ENCODE measurements at places on chromosomes 4 and X. TPM values are rescaled to one million over a fixed set of nuclear protein-coding genes. Genes with fewer than 3 reads are reported as not detected.

TNIP2 gene
- 57.0 TPM for total RNA-seq

CFP gene
- total RNA-seq: 0.74 TPM

EDA2R gene
- total RNA-seq: 1.2 TPM

MAGEA6 gene
- not detected for total RNA-seq

LUZP4 gene
- not detected for total RNA-seq

RTL5 gene
- total RNA-seq: 4.4 TPM

REELD1 gene
- total RNA-seq: 0.74 TPM

MGAT4D gene
- total RNA-seq: not detected

PRKG2 gene
- 0.49 TPM for total RNA-seq

DNA sequence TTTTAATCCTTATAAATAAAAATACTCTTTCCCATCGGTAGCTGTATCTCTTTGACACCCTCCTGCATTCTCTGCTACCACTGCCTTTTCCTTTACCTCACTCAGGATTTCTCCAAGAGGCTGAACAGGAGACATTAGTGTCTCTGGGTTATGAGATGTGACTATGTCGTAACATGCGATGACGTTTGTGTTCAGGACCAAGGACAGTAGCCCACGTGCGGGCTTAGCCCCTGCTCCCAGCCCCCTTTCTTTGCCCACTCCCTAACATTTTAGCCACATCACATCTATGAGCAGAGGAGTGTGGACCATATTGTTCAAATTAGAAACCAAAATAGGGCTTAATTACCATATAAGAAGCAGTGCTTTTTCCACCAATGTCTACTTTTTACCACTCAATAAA, 369.3 kb downstream of the FBXW7 start:
- H3K4me1 ChIP-seq: no peaks in the 10 kb centered on the region
- H3K27me3 ChIP-seq: no peaks in the 10 kb centered on the region
- no peaks in the 10 kb centered on the region for H3K36me3 ChIP-seq
- no peak overlapping the region for H3K27ac ChIP-seq

DNA sequence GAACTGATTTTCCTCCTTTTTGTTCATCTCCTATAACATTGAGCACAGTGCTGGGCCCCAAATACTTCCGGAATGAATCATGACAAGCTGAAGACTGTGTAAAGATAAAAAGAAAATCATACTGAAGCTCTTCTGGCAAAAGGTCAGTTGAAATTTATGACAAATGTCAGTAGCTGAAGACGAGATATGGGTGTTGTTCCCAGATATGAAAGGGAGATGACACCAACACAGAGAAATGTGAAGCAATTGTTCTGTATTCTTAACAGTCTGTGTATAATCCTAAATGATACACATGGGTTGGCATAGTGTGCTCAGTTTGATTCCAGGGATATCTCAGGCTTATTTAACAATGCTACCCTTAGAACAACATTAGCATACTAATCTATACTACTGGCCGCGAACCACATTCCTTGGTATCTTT, 170.5 kb upstream of the PITX2 start:
- no peak overlapping the region for H3K4me3 ChIP-seq
- DNase-seq: no peak
- H3K27me3 ChIP-seq: no peaks in the 10 kb centered on the region
- no peaks in the 10 kb centered on the region for H3K4me1 ChIP-seq
- H3K36me3 ChIP-seq: no peaks in the 10 kb centered on the region
- no peak overlapping the region for H3K27ac ChIP-seq

DNA sequence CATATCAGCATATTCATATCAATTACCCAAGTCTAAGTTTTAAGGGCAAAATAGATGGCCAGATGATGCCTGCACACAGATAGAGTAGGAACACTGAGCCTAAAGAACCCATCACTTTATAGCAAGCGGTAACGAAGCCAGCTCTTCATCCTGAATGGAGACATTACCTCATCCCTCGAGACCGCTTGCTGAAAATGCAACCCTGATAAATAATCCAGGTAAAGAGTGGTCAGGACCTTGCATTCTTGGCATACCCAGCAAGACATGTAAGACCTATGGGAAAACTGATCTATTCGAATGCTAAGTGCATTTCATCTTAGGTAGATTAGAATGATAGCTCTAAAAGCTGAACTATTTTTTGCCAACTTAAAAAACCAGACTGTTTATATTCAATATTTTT, 25.3 kb downstream of the DCHS2 start:
- H3K27me3 ChIP-seq: no peaks in the 10 kb centered on the region
- no peak overlapping the region for H3K4me3 ChIP-seq
- H3K27ac ChIP-seq: no peak overlapping the region
- H3K4me1 ChIP-seq: no peaks in the 10 kb centered on the region

DNA sequence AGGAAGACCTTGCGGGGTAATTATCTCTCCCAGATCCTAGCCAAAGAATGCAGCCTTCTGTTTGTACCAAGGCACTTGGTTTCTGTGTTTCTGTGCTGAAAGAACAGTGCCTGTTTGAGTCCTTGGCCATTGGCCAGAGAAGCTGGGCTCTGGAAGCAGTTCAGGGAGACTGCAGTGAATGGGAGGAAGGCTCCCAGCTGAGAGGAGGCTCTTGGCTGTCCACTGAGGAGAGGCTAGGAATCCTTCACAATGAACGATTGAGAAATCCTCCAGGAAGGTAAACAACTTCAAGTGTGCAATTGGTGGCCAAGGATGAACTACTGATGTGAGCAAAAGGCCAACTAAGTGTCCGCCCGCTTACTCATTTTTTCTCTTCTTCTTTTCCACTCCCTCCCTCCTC, 61.3 kb downstream of the HS3ST1 start:
- no peaks in the 10 kb centered on the region for H3K4me1 ChIP-seq
- H3K36me3 ChIP-seq: no peaks in the 10 kb centered on the region
- H3K4me3 ChIP-seq: no peak overlapping the region

GRCh38 chrX:23659339-23659738, 8.0 kb upstream of the PRDX4 start:
- peaks cover 6% of the 10 kb centered on the region for H3K4me1 ChIP-seq
- no peaks in the 10 kb centered on the region for H3K36me3 ChIP-seq
- H3K4me3 ChIP-seq: no peak overlapping the region
- no peak for DNase-seq
- no peak overlapping the region for H3K27ac ChIP-seq

DNA sequence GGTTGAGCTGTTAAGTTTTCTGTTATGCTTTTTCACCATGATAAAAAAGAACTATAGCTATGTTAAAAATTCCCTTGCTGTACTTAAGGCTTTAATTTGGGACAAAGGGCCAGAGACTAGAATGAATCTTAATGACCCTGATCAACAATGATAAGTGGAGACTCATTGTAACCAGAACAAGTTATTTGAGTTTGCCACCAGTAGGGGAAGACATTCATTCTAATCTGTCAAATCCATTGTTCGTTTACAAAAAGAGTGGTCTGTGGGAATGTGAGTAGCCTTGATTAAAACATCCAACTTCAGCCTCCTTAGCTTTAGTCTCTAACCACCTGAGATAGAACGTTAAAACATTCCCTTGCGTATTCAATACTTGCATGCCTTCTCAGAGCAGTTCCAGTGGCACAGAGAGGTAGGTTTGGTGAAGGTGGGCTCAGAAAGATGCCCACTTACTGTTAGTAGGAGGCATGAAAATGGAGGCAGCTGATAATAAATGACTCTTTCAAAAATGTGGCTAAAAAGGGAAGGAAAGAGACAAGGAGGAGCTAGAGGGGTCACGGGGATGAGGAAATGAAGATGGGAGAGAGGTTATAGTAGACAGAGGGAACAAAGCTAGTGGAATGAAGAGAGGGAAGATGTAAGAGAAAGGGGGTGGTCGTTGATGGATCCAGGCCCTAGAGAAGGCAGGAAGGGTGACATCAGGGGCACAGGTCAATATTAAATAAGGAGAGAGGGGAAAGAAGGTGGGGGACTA, 66.2 kb downstream of the EGF start:
- H3K4me1 ChIP-seq: no peaks in the 10 kb centered on the region
- no peaks in the 10 kb centered on the region for H3K36me3 ChIP-seq
- H3K27me3 ChIP-seq: no peaks in the 10 kb centered on the region
- no peak overlapping the region for H3K4me3 ChIP-seq
- DNase-seq: no peak
- H3K27ac ChIP-seq: no peak overlapping the region

- H3K27ac ChIP-seq: no peak overlapping the region
- H3K4me1 ChIP-seq: peaks cover 12% of the 10 kb centered on the region
- peaks cover 3% of the 10 kb centered on the region for H3K27me3 ChIP-seq
- no peak for DNase-seq
Measured at GRCh38 chrX:71107245-71107644, 705 bp upstream of the CXorf65 start.

DNA sequence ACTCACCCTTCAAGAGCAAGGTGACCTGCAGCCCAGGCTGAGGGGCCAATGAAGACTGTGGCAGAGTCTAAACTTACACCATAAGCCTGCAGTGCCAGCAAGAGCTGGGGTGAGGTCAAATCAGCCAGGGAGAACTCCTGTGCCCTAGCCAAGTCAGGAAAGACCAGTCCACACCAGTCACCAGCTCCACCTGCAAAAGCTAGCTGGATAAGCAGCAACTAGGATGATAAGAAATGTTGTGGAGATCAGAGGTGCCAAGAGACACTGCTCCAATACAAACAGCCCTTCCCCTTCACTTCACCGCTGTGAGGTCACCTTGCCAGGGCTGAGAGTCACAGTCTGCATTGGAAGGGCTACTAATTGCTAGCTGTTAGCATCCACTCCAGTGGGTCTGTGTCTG, 31.3 kb downstream of the NIPAL1 start:
- no peaks in the 10 kb centered on the region for H3K36me3 ChIP-seq
- H3K27ac ChIP-seq: no peak overlapping the region
- no peaks in the 10 kb centered on the region for H3K27me3 ChIP-seq
- H3K4me3 ChIP-seq: no peak overlapping the region

- DNase-seq: no peak
- no peaks in the 10 kb centered on the region for H3K4me1 ChIP-seq
- no peaks in the 10 kb centered on the region for H3K36me3 ChIP-seq
- no peaks in the 10 kb centered on the region for H3K27me3 ChIP-seq
- no peak overlapping the region for H3K4me3 ChIP-seq
- no peak overlapping the region for H3K27ac ChIP-seq
Measured at GRCh38 chrX:134462927-134463326, 3.0 kb downstream of the HPRT1 start.

GRCh38 chrX:82848111-82848510, 660.0 kb upstream of the POU3F4 start:
- H3K27ac ChIP-seq: no peak overlapping the region
- DNase-seq: no peak
- no peaks in the 10 kb centered on the region for H3K36me3 ChIP-seq
- no peak overlapping the region for H3K4me3 ChIP-seq
- no peaks in the 10 kb centered on the region for H3K27me3 ChIP-seq

DNA sequence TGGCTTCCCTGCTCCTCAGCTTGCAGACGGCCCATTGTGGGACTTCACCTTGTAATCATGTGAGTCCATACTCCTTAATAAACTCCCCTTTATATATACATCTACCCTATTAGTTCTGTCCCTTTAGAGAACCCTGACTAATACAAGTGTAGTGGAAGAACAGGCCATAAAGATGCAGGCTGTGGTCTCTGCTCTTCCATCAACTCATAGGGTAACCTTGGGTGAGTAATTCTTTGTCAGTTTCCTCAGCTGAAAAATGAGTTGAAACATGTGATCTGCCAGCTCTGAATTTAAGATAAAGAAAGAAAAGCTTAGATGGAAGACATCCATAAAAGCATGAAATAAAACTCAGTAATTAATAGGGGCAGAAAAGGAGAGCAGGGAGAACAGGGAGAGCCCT, 103.6 kb downstream of the ENOX2 start:
- H3K4me3 ChIP-seq: no peak overlapping the region
- no peak overlapping the region for H3K27ac ChIP-seq
- H3K27me3 ChIP-seq: no peaks in the 10 kb centered on the region
- no peak for DNase-seq
- no peaks in the 10 kb centered on the region for H3K36me3 ChIP-seq
- H3K4me1 ChIP-seq: no peaks in the 10 kb centered on the region

GRCh38 chr4:100590325-100590724, 72.5 kb upstream of the EMCN start:
- H3K27ac ChIP-seq: no peak overlapping the region
- DNase-seq: no peak
- H3K4me3 ChIP-seq: no peak overlapping the region

DNA sequence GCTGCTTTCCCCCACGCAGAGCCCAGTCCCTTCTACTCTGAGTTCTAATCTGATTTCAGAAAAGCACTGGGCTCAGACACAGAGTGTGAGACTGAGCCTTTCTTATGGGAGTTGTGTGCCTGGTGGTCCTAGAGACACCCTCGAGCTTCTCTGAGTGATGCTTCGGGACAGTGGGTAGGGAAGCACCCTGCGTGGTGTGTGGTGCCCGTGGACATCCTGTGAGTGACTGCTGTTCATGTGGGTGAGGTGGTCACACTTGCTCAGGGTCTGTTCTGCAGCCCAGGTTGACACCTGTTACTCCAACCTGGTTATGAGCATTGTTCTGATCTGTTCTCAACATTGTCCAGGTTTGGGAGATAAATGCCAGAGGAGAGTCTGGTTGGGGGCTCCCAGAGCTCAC, 6.1 kb downstream of the GPR78 start:
- DNase-seq: no peak
- H3K36me3 ChIP-seq: no peaks in the 10 kb centered on the region
- no peak overlapping the region for H3K4me3 ChIP-seq
- H3K27ac ChIP-seq: no peak overlapping the region

DNA sequence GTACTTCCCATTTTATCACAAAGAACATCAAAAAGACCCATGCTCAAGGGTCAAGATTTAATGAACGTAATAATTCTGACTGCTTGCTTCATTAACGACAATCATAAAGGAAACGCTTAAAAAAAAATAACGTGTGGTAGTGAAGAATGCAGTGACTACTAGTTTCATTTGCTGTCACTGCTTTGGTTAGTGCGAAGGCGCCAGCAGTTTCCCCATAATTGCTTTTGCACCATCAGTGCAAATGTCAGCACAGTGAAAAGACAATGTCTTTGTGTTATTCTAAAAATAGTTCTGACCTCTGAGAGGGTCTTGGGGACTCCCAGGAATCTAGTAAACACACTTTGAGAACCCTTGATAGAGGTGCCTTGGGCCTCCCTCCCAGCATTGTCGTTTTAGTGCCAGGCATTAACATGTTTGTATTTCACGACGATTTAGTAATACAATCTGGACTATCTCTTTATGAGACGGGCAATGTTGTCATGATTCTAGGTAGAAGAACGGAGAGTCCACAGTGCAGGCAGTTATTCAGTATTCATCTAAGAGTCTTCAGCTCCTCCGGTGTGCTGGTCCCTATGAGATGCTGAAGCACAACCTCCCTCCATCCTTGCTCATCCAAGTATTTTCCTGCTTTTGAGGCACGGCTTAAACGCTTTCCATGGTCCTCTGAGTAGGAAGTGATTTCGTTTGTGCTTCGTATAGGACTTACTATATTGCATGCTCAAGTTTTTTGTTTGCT, 71.0 kb downstream of the AFF1 start:
- peaks cover 48% of the 10 kb centered on the region for H3K4me1 ChIP-seq
- no peaks in the 10 kb centered on the region for H3K27me3 ChIP-seq
- no peak for DNase-seq
